ENCODE measurements at places on chromosomes 5 and 9.
A peak's percentile ranks its signal among the peaks of the same experiment; 100 is the strongest.

GRCh38 chr5:129246088-129246487 is 151.5 kb downstream of the ISOC1 start:
- DNase-seq, result no peak

GRCh38 chr9:105966834-105967233 is 272.5 kb downstream of the TMEM38B start:
- DNase-seq, result no peak

GRCh38 chr5:175501759-175502158 is 23.4 kb downstream of the SFXN1 start:
- DNase-seq, result no peak

DNA sequence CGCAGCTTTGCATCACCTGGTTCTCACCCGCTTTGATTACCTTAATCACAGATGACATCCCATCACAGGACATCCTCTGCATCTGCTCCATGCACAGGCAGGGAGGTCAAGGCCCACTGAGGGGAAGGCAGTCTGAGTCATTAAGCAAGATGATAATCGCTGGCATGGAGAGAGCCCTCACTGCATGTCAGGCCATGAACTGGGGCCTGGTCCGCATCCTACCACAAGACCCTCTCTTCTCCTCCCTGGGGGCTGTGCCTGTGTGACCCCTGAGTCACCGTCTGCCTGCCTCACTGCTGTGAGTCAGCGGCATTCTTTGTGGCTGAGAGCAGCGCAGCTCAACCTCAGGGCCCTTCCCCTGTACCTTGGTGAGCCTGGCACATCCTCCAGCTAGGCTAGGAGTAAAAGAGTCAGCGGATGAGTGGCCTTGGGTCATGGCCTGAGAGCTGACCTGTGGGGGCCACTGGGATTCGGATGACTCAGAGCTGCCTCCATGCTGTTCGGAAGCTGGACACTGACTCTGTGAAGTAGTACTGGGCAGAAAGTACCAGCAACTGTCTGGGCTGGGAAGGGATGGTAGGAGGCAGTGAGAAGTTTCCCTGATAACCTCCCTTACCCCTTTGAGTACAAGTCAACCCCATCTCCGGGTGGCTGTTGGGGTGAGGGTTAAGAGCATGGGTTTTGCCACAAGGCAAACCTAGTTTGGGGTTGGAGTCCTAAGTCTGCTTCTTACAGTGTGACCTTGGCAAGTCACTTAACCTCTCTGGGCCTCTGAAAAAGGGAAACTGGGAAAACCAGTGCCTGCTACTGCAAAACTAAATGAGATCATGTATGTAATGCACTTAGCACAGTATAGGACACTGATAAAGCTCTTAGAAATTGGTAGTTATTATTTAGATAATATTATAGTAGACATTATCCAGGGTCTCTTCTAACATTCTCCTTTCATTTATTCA is 14.6 kb upstream of the ARSI start:
- DNase-seq, result no peak

DNA sequence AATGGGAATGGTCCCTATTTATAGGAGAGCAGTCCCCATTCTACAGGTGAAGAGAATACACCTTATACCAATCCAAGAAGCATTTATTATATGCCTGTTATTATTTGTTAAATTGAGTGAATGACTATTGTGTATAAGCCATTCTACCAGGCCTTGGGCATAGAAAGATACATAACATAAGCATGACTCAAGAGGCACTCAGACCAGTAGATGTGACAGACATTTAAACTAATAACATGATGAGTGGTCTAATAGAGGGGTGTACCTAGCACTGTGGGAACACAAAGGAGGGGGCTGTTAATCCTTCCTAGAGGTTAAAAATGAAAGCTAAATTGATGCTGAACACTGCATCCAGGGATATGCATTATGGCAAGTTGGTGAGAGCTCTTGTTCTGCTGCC is 145.0 kb upstream of the TNC start:
- no peak for DNase-seq

DNA sequence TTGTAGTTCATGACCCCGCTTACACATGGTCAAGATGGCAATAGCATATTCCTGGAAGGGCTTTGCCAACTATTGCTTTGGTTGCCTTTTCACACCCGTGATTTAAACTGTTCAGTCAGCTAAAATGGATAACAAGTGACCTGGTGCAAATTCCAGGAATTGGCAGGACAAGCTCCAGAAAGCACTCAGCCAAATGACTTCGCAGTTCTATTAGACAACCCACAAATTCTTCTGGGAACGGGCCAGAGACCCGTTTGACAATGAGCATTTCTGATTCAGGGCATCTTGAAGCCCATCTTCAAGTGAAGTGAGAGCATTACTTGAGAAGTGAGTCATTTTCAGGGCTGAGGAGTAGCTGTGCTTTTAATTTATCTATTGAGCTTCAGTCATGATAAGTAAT is 165.0 kb downstream of the DROSHA start:
- no peak for DNase-seq

- no peak for DNase-seq
These were observed 224.5 kb downstream of the DOCK8 start for GRCh38 chr9:438961-439768.

GRCh38 chr9:19409401-19410194 is 789 bp downstream of the ACER2 start:
- DNase-seq, result no peak

GRCh38 chr9:89138463-89139390 is 39.9 kb downstream of the SHC3 start:
- no peak for DNase-seq

DNA sequence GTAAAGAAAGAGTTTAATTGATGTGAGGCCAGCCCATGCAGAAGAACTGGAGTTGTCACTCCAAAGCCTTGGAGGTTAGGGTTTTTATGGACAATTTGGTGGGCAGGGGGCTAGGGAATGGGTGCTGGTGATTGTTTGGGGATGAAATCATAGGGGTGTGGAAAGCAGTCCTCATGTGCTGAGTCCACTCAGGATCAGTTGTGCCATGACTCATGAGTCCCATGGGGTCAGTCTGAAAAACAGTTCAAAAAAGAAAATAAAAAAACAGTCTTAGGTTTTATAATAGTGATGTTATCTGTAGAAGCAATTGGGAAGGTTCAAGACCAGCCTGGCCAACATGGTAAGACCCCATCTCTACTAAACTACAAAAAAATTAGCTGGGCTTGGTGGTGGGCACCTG is 162.3 kb downstream of the KDM4C start:
- DNase-seq, result no peak

DNA sequence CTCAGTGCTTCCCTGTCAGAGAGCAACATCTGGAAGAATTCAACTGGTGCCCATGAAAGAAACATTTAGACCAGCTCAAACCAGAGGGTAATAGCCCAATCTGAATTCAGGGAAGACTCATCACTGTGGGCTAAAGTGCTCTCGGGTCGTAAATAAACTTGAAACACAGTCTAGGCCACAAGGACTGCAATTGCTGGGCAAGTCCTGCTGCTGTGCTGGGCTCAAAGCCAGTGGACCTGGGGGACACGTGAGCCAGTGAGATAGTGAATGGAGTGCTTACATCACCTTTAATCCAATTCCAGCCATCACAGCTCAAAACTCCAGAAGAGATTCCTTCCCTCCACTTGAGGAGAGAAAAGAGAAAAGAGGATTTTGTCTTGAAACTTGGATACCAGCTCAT is 78.1 kb upstream of the DAP start:
- DNase-seq, result no peak

- no peak for DNase-seq
These were observed 1355.5 kb downstream of the MAT2B start for GRCh38 chr5:164860896-164861295.

- DNase-seq, result no peak
These were observed 129.4 kb downstream of the C9orf50 start for GRCh38 chr9:129491487-129491855.

DNA sequence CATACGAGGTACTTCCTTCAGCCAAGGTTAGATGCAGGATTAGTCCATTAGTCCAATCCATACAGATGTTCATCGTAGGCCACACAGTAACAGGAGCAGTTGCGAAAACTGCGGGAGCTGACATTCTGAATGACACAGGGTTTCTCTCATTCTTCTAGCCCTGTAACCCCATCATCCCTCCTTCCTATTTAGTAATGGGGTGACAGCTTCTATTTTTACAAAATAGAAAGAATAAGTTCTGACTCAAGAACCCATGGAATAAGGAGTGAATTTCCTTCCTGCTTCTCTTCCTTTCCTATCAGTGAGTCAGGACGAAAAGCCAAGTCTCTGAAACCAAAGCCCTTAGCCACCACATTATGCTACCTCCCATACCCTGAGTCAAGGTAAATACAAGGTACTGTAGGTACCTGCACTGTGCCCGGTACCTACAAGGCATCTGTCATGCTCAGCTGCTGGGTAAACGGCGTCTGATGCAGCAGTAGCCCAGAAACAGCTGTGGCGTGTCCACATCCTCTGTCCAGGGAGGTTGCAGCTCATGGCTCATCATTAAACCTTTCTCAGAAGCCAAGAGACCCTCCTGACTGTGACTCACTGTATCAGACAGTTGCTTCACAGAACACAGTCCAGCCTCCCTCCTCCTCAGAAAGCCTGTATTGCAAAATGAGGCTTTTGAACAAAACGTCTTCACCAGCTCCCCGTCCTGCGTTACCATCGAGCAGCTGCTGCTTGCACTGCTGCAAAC is 84.2 kb downstream of the ESM1 start:
- DNase-seq, result no peak

GRCh38 chr5:63085561-63085960 is 506.9 kb downstream of the LRRC70 start:
- no peak for DNase-seq

GRCh38 chr5:160434022-160434531 is 12.4 kb downstream of the PTTG1 start:
- no peak for DNase-seq

DNA sequence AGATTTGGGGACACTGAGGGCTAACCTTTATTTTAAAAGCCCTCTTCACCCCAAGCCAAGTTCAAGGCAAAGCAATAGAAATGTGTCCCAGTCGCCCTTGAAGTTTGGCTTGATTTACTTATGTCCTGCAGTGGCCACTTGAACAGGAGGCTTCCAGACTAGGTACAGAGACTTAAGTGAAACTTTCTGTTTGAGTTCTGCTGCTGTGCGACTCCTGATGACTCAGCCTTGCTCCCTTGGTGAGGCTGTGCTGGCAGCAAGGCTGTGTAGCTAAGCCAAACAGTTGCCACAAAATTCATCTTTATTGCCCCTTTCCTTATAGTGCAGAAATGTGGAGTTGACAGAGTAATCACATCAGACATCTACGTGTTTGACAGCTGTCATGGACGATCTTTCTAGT is 68.8 kb upstream of the NTRK2 start:
- no peak for DNase-seq

DNA sequence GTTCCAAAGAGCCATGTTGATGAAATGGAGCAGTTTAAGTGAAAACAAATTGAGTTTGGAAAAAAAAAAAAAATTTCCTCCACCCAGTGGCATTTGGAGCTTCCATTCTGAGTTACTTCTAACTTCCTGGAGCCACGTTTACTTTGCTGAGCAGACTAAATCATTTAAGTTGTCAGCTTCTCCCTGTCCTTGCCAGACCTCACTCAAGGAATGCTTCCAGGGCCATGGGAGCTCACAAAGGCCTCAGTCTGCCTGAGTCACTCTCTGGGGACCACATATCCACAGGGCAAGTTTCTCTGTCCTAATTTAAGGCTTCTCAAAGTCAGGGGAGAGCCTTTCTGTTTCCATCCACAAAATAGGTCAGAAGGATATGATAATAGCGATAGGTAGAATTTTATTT is 210.3 kb upstream of the TNC start:
- DNase-seq, result no peak

- DNase-seq, result no peak
These were observed 140.9 kb upstream of the DMRT1 start for GRCh38 chr9:700365-701282.

DNA sequence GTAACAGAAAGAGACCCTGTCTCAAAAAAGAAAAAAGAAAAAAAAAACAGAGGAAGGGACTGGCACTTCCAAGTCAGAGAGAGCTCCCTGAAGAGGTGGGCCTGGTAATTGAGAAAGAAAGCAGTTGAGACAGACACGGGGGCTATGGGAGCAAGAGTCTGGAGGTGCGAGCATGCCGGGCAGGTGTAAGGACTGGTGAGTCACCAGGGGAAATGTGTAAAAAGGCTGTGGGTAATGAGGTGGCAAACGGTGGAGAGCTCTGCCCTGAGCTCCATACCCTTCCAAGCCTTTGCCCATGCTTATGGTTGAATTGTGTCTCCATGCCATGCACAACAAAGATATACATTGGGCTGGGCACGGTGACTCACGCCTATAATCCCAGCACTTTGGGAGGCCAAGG is 18.0 kb upstream of the JADE2 start:
- DNase-seq, result no peak

- DNase-seq, result peak; percentile 9
These were observed 282.4 kb downstream of the EFNA5 start for GRCh38 chr5:107388141-107388861.

- no peak for DNase-seq
These were observed 22.4 kb upstream of the FREM1 start for GRCh38 chr9:14932641-14933040.

GRCh38 chr9:113929634-113930389 is 53.7 kb downstream of the ZNF618 start:
- no peak for DNase-seq

DNA sequence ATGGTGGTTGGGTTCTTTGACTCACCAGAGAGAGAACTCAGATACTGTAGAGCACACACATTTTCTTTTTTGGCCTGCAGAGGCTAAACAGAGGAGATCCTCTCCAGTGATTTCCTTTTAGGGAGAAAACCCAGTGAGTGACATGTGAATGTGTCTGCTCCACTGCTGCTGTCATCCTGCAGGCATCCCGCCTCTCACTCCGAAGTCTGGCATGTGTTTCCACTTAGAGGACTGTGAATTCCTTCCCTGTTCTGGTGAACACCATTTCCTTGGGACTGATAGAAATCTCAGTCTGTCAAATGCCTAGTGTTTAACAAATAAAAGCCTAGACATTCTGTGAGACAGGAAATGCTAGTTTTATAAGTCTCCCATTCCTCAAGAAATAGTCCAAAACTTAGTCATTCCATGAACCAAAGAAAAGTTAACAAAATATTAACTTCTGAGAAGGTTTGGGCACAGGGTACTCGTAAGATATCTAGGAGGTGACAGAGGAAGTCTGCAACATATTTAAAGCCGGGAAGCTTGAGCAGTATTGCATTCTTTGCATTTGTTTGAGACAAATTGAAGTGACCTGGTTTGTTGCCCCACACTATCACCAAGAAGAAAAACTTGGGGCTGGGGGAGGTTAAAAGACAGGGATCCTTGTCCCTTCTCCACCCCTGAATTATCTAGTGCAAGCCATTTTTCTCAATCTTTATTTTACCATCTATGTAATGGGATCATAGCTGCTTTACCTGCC is 74.9 kb upstream of the NIPAL4 start:
- no peak for DNase-seq

GRCh38 chr5:112616812-112617547 is 120.7 kb upstream of the APC start:
- DNase-seq, result no peak

GRCh38 chr9:19799784-19800183 is 10.9 kb upstream of the SLC24A2 start:
- no peak for DNase-seq
